ENCODE measurements at places on chromosomes 1 and 21.

GRCh38 chr21:25507522-25507921, 99.8 kb downstream of the MRPL39 start:
- DNase-seq = no peak

GRCh38 chr1:55708781-55709180, 493.6 kb upstream of the USP24 start:
- DNase-seq = peak; percentile 48

DNA sequence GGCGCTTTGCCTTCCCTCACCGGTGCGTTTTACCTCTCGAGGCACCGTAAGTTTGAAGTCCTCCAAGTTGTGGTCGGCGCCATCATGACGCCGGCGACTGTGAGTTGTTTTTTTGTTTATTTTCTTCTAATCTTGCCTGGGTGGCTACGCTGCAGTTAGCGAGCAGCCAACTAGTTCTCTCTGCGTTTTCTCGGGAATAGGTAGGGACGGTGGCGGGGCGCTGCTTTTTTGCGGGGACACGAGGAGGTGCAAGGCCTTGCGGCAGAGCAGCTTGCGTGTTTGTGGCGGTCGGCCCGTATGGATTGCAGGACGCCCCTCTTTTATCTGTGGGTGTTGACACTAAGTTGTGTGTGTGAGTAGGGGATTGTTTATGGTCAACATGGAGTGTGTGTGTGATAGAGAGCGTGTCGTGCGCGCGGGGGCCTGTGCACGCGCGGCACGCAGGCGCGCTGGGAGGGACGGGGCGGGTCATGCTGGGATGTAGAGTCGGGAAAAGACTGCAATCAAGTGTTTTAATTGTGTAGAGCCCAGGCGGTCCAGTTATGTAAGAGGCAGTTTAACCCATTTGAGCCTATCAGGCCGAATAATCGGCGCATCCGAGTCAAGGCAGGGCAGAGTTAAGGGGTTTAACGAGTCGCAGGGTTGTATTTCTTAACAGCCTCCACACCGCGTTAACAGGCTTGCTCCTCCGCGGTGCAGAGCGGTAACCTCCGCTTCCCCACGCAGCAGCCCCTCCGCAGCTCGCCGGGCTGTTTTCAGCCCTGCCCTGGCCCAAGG, 1.2 kb upstream of the NEGR1 start:
- peak; percentile 83 for DNase-seq

DNA sequence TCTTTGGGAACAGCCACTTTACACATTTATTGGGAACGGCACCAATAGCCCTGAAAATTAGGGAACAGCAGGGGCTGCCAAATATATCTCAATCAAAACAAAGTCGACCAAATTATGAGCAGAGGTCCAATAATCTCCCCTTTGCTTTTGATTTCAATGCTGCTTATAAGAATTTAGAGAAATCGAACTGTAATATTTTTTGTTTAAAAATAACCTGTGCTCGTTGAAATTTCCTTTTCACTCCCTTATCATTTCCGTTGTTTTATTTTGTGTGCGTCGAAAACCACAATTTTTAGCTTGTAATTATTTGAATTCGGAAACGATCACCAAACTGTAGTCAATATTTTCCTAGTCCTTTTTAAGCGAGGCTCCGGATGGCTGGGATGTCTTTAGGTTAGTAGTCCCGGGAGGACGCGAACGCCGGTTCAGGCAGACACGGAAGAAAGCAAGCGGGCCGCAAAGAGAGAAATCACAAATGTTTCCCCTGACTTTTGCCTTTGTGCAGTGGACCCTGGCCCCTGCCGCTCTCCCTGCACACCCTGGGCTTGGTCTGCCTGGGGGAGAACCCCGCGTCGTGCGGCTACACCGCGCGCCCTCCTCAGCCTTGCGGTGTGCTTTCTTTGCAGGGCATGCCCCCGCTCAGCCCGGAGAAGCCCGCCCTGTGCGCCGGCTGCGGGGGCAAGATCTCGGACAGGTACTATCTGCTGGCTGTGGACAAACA, 2.3 kb downstream of the LHX9 start:
- no peak for DNase-seq

DNA sequence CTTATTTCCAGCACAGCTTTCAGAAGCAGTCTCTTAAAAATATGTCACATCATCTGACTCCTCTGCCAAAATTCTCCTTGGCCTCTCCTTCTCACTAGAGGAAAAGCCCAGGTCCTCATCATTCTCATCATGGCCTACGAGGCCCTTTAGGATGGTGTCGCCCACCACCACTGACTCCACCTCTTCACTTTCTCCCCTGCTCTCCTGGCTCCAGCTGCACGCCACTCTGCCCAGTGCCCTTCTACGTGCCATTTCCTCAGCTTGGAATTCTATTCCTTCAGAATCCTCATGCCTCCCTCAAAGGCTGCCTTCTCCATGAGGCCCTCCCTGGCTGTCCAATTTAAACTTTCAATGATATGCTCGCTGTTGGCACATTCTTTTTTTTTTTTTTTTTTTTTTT, 25.3 kb upstream of the BTG2 start:
- DNase-seq = no peak
